ENCODE measurements at places on chromosomes 4 and X.

DNA sequence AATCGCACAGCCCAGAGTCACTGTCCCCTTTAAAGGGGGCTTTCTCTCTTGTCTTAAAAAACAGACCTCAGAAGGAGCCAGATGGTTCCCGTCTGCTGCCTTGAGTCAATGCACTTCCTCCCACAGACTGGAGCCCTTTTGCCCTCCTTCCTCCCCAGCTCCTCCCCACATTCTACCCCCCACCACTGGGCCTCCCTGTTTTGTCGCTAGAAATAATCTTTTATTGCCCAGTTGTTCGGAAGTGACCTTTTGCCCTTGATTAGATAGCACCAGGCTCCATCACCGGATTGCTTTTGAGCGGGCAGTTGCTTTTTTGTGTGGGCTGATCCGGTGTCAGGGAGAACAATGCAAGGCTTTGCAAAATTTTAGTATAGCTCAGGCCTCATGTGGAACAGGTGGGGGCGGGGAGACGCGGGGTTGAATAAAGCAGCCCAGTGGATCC, 47.7 kb downstream of the SPRY1 start:
- no peak for DNase-seq

GRCh38 chr4:73821325-73821724, 15.2 kb upstream of the CXCL6 start:
- no peak for DNase-seq

DNA sequence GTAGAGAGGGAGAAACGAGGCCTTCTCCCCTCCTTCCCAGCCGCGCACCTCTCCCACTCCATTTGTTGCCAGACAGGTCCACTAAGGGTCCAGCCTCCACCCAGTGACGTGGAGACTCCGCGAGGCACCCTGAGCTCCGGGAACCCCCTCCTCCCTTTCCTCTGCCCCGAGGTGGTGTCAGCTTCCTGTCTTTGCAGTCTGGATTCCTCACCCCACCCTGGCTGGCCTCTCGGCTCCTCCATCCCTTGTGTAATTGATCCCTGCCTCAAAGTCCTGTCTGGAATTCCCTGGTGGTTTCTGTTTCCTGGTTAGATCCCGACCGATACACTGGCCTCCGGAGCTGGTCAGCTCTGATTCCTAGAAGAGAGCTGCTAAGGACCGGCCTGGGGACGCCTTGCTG, 105.9 kb upstream of the SCOC start:
- no peak for DNase-seq

- no peak for DNase-seq
Measured at GRCh38 chr4:188976644-188977115, 837.4 kb downstream of the TRIML1 start.

DNA sequence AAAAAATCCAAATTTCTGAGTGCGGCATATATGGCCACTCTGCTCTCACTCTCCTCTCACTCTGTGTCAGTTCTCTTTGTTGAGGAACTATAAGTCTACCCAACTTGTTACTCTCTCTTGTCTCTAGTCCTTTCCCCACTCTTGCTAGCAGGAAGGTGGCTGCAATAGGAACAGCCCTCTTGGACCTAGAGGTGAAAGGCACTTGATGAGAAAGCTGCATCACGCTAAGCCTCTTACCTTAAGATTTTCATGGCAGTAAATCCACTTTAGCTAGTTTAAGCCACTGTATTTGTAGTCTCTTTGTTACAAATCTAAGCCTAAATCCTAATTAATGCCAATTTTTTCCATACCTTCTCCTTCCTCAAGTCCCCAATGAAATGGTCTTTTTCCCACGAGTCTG, 189.9 kb downstream of the NKX6-1 start:
- no peak for DNase-seq

DNA sequence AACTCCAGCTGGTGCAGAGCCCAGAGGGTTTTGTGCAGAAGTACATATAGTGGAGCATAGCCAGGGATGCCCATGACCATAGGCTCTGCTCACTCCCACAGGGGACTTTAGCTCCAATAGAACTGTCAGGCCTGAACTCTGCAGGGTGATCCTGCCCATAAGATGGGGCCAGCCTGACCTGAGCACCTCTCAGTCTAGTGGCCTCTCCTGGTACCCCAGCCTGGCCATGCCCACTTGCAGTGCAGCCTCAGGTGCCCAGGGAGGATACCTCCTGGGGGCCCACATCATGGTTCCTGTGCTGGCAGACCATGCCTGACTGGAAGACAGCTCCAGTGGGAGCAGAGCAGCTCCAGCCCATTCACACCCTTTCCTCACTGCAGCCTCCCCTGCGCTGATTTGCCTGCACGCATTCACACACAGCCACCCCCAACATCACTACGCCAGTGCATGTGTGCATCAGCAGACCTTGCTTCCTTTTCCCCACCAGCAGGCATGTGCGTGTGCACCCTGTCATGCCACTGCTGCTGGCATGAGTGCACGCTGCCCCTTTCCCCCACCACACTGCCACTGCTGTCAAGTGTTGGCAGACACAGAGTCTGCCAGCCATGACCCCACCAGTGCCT, 53.0 kb upstream of the MMAA start:
- no peak for DNase-seq

GRCh38 chrX:120428309-120428708, 40.8 kb downstream of the LAMP2 start:
- DNase-seq, result no peak

GRCh38 chr4:92825256-92825655, 521.5 kb downstream of the GRID2 start:
- DNase-seq, result no peak

DNA sequence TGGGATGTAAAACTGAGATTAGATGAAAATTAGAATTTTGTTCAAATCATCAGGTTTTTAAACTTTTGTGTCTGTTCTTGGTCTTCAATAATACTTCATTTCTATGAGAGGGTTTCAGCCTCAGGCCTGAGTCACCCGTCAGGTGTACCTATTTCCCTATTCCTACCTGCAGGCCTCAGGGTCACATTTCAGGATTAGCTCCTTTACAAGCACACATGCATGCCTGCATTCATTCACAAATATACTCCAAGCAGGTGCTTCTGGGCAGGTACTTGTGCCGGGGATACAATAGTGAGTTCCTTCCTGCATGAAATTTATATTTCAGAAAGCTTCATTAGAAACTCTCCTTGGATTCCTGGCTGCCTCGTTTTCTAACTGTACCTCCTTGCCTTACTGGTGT, 114.9 kb downstream of the SHISA3 start:
- DNase-seq, result no peak

- no peak for DNase-seq
Measured at GRCh38 chr4:107951551-107951950, 20.2 kb downstream of the CYP2U1 start.

DNA sequence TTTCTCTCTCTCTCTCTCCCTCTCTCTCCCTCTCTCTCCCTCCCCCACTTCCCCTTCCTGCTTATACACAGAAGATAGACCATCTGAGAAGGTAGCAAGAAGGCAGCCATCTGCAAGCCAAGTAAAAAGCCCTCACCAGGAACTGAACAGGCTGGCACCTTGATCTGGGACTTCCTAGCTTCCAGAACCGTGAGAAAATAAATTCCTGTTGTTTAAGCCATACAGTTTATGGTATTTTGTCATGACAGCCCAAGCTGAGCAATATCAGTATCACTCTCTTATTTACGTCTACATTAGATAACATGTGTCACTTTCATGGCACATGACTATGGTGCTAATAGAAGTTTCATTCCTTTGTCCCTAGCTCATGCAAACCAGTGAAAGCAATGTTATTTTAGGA, 581.1 kb downstream of the INPP4B start:
- DNase-seq, result no peak

GRCh38 chr4:88090898-88091297, 67.5 kb downstream of the ABCG2 start:
- no peak for DNase-seq

DNA sequence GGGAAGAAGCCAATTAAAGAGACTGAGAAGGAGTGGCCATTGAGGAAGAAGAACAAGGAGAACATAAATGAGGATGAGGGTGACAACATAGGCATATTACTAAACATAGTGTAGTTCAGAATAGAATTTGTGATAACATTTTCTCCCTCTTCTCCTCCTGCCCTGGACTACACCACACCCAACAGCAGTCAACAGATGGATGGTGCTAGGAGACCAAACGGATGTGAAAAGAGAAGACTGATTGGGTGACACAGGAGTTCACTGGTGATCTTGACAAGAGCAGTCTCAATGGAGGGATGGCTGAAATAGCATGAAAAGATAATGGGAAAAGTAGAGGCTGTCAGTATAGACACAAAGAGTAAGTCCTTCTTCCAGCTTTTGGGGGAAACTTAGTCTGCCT, 226.5 kb upstream of the FGF13 start:
- DNase-seq, result no peak

- DNase-seq, result no peak
Measured at GRCh38 chr4:100979736-100980135, 367.6 kb downstream of the PPP3CA start.

- no peak for DNase-seq
Measured at GRCh38 chr4:2968381-2968780, 5.0 kb downstream of the GRK4 start.

- DNase-seq, result no peak
Measured at GRCh38 chr4:160894809-160895208, 1269.0 kb downstream of the FSTL5 start.

GRCh38 chrX:70592091-70592490, 147.5 kb downstream of the DLG3 start:
- DNase-seq, result no peak

- no peak for DNase-seq
Measured at GRCh38 chrX:22389556-22390179, 117.0 kb downstream of the CBLL2 start.

DNA sequence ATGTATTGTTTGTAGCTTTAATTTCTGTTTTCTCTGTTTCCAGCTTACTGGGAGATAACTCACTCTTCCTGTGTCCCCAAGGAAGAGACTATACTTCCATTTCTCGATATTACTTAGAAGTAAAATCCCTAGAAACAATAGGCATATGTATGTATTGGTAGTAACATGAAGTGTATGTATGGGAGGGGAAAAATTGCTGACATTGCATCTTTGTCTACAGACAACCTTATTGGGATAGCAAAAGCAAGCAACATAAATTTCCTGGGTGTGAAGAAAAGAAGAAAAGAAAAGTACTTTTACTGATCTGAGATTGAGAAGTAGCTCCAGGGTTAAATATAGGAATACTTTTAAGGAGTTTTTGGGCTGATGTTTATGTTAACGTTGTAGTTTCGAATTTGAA, 15.4 kb downstream of the AP1AR start:
- DNase-seq, result no peak

DNA sequence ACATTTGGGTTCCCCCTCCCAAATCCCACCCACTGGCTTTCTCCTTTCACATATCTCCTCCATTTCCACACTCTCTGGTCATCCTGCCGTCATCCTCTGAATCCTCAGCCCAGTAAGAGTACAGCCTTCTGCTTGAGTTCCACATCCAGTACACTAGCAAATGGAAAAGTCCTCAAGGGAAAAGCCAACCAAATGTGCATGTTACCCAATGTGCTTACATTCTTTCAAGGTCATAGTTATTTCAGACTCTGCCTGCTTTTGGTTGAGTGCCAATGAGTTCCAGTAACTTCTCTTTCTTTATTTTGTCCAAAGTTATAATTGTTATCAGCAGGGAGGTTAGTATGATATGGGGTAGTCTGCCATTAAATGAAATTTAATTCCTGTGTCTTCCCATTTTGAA, 78.1 kb downstream of the SRPX start:
- no peak for DNase-seq

- DNase-seq, result no peak
Measured at GRCh38 chrX:1291110-1291740, 22.6 kb downstream of the CSF2RA start.

- DNase-seq, result no peak
Measured at GRCh38 chrX:57583477-57583876, 8.3 kb upstream of the ZXDB start.

GRCh38 chr4:66071911-66072310, 401.6 kb upstream of the EPHA5 start:
- DNase-seq, result no peak

GRCh38 chr4:147741190-147741788, 9.4 kb downstream of the ARHGAP10 start:
- no peak for DNase-seq

- DNase-seq, result no peak
Measured at GRCh38 chrX:154739952-154740465, 10.9 kb downstream of the GAB3 start.

DNA sequence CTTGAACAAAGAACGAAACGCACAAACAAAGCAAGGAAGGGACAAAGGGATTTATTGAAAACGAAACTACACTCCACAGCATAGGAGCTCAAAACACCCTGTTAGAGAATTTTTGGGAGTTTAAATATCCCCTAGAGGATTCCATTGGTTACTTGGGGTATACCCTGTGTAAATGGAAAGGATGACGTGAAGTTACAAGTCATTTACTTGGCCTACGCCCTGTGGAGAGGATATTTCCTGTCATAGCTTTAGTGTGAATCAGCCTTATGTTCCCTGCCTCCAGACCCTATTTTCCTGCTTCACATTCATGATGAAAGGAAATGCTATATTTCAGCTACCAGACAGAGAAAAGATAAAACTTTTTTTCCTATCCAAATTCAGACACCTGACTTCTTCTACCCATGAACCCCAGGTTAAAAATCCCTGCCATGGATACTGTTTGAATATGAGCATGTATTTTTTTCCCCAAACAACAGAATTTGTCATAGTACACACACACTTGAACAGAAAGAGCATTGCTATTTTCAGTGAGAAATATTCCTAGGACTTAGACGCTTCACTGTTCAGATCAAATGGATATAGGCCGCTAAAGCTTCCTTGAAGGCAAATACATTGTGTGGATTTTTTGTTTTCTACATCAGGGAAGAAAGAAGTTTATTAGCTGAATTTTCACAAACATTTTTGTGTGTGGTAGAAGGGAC, 20.4 kb downstream of the PIN4 start:
- DNase-seq, result no peak

GRCh38 chr4:61273233-61273632, 73.1 kb downstream of the ADGRL3 start:
- no peak for DNase-seq

DNA sequence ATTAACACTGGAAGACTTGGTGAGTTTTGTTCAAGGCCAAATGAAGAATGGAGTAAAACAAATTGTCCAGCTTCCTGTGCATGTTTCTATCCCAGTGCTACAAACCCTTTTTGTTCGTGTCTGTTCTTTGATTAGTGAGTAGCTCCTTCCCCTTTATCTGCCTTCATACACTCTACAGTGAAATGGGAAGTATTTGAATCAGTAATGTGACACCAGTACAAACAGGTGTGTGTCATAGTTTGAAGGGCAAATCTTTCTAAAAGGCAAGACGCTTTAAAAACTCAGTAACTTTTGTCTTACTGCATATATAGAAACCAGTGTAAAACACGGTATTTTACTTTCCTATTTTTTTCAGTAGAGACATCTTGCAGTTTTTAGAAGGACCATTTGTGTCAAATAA, 5.9 kb downstream of the ARHGEF38 start:
- DNase-seq, result no peak

- DNase-seq, result no peak
Measured at GRCh38 chr4:154643493-154643892, 31.0 kb upstream of the FGG start.

DNA sequence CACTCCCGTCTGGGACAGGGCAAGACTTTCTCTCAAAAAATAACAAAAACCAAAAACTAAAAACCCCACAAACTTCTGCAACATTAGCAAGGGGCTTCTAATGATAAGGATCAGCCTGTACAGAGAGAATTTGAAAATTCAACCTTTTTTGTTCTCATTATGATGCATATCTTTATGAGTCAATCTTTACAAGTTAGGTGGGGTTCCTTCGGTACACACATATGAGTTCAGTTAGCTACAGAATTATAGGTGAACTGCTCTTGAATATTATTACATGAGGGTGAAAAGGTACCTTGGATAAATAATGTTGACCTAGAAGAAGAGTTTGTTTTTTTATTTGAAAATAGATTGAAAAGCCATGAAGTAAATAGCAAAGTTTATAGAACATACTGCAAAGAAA, 252.7 kb downstream of the UNC5C start:
- DNase-seq, result no peak

- no peak for DNase-seq
Measured at GRCh38 chrX:52262195-52262546, 77.5 kb downstream of the MAGED4 start.
